T-cell (primary cell): ENCODE measurements at places on chromosomes 13 and 19.

GRCh38 chr13:42284068-42284467 lies 12.1 kb downstream of the AKAP11 start:
- DNase-seq, result no peak
- H3K4me3 ChIP-seq, result no peak overlapping the region
- H3K36me3 ChIP-seq, result peaks cover 21% of the 10 kb centered on the region
- H3K4me1 ChIP-seq, result peaks cover 10% of the 10 kb centered on the region
- H3K27ac ChIP-seq, result no peak overlapping the region

DNA sequence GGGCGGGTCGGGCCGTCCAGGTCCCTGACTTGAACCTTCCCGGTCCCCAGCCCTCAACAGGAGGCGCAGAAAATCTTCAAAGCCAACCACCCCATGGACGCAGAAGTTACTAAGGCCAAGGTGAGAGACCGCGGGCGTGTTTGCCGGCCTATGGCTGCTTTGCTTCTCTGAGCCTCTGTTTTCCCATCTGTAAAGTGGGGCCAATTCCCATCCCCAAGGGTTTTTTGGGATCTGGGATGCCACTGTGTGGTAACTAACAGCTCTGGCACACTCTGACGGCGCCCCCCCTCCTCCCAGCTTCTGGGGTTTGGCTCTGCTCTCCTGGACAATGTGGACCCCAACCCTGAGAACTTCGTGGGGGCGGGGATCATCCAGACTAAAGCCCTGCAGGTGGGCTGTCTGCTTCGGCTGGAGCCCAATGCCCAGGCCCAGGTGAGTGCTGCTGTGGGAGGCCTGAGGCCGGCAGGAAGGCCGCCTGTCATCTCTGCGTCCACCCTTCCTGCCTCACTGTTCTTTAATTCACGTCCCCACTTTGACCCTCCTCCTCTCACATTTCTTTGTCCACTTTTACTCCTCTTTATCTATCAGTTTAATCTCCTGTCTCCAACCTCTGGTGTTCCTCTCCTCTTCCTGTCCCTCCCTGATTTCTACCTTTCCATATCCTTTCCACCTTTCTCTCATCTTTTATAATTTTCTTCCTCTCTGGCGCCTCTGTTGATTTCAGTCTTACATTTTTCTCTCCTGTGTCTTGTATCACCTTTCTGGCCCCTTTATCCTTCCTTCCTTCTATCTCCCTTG lies 7.1 kb downstream of the FUZ start:
- no peak overlapping the region for H3K4me3 ChIP-seq
- H3K36me3 ChIP-seq, result peaks cover 4% of the 10 kb centered on the region

- peaks cover 9% of the 10 kb centered on the region for H3K36me3 ChIP-seq
- H3K27me3 ChIP-seq, result no peaks in the 10 kb centered on the region
- peak overlapping the region; percentile 67 for H3K27ac ChIP-seq
- H3K4me3 ChIP-seq, result no peak overlapping the region
- DNase-seq, result no peak
- peaks cover 26% of the 10 kb centered on the region for H3K4me1 ChIP-seq
These were observed 10.7 kb downstream of the ELF1 start for GRCh38 chr13:41008349-41008980.

DNA sequence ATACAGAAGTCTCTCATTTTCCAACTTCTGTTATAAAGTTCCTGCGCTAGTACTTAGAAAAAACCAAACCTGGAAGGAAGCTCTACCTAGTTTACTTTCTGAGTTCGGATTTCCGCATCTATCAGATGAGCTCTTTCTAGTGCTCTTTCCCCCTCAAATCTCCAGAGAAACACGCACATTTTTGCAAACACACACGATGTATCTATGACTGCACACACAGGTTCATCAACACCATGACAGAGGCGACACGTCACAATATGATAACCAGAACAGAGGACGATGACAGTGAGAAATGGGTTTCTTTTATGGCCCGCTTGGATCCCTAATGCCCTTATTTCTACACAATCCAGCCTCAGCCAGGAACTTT lies 629 bp upstream of the LRRC63 start:
- H3K27me3 ChIP-seq, result no peaks in the 10 kb centered on the region
- H3K4me1 ChIP-seq, result peaks cover 7% of the 10 kb centered on the region
- peak overlapping the region; percentile 86 for H3K27ac ChIP-seq
- H3K36me3 ChIP-seq, result no peaks in the 10 kb centered on the region
- DNase-seq, result peak; percentile 59
- H3K4me3 ChIP-seq, result peak overlapping the region; percentile 65
